Pancreas (tissue), 10 donors: ENCODE measurements at places on chromosomes 3 and 15.

DNA sequence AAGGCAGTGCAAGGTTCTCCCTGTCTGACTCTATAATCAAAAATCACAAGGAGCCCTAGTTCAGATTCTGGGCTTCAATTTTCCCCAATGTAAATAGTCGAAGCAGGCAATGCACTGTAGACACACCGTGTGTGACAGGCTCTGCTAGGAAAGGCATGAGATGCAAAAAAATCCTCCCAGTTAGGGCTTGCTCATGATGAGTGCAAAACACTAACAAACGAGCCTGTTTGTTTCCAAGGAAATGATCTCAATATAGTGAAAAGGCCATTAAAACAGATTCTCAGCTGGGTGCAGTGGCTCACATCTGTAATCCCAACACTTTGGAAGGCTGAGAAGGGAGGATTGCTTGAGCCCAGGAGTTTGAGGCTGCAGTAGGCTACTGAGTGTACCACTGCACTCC, 55.7 kb downstream of the UMPS start:
- DNase-seq: no peak

DNA sequence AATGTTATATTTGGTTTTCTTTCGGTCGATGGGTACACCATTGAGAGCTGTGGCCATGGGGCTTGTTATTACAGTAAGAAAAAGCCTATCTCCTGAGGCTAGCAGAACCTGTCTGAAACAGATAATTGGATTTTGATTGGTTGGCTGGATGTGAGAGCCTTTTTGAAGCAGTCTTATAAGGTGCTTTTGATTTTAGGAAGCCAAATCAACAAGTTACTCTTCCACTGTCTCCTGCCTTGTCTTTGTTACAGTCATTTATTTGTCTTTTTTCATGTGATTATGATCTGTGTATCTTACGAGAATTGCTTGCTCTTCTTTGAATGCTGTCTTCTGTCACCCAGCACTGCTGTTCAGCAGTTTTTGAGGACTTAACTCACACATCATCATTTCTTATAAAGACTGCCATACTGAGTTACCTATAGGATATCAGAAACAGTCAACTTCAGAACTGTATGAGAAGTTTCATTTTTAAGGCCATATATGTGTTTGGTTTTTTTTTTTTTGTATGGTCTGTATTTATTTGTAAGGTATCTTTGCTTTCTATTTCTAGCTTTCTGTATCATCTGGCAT, 51.1 kb downstream of the MEF2A start:
- no peak for DNase-seq

DNA sequence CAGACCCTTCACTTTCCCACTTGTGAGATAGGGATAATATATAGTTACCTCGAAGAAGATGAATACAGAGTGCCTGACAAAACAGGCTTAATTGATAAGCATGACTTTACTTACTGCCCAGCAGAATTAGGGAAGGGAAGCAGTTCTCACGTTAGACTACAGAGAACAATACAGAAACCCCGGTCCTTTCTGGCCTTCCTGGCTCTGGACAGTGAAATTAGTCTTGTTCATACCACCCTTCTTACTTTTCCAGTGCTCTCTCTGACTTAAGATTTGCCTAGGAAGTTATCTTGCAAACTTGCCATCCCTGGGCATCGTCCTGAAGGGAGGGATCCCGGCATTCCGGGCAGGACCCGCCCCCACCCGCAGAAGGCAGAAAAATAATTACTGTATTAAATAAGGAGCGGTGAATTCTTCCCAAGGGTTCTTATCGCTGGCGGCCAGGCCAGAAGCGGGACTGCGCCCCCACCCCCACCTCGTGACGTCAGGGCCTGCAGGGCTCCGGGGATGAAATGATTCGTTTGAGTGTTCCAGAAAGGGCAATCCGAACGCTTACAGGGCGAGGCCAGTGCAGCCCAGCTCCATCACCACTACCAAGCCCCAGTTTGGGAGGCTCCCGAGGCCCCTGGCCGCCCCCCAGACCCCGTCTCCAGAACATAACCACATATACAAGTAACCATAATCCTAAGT, 8.4 kb downstream of the SOX2 start:
- DNase-seq: no peak

DNA sequence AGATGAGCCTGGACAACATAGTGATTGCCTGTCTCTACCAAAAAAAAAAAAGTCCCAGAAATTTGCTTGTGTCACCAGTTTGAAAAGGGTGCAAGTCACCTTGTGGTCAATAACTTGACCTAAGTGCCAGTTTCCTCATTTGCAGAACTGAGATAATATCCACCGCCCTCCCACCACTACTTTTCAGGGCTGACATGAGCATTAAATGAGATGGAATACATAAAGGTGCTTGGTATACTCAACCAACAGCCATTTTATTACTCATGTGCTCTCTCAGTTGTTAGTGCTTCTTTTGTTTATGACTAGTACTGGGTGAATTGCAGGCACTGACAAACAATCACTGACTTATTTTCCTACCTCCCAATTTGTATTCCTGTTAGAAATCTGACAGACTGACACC, 340.5 kb upstream of the SATB1 start:
- DNase-seq: no peak

DNA sequence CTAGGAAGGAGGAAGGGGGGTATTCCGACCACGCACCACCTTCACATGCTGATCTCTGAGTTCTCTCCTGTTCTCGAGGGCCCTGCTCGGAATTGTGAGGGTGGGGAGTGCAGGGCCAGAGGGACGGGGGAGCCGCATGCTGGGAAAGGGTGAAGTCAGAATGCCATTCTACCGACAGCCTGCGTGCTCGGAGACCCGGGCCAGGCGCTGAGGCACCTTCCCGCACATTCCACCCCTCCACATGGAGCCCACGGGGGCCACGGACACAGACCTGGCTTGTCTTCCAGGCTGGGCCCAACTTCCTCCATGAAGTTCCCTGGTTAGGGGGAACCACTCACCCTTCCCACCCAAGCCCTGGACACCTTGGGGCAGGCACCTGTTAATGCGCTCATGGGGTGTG, 28.7 kb upstream of the PIGZ start:
- DNase-seq: no peak
